Uterine smooth muscle cell (primary cell): ENCODE measurements at places on chromosomes 12 and 14. TPM values are rescaled to one million over a fixed set of nuclear protein-coding genes. Genes with fewer than 3 reads are reported as not detected.

The GALNT8 gene
- total RNA-seq = under 0.01 and 0.12 TPM in 2 replicates

The NTS gene
- 9.1 and 16.2 TPM in 2 replicates for total RNA-seq

The PPP1R1A gene
- total RNA-seq = not detected in 2 replicates

The RPL36AL gene
- 240 and 273 TPM in 2 replicates for total RNA-seq

The GMFB gene
- 112 and 140 TPM in 2 replicates for total RNA-seq

The KCNC2 gene
- 0.50 TPM in 1 of 2 replicates, not detected in the other for total RNA-seq

The NAV3 gene
- 85.5 and 126 TPM in 2 replicates for total RNA-seq

The BCL2L2 gene
- total RNA-seq = 19.7 and 27.3 TPM in 2 replicates

The IGFBP6 gene
- 300 and 444 TPM in 2 replicates for total RNA-seq

The PIWIL1 gene
- not detected in 2 replicates for total RNA-seq

The FITM1 gene
- 0.37 TPM in 1 of 2 replicates, not detected in the other for total RNA-seq

The EDDM3A gene
- not detected in 2 replicates for total RNA-seq

The VRTN gene
- not detected in 2 replicates for total RNA-seq

The AKAP3 gene
- 1.1 and 3.1 TPM in 2 replicates for total RNA-seq

The CLEC4D gene
- total RNA-seq = not detected in 2 replicates

The WNT5B gene
- total RNA-seq = 91.7 and 96.5 TPM in 2 replicates
